ENCODE measurements at places on chromosomes 2 and 18.

- no peak for DNase-seq
Measured at GRCh38 chr18:79634186-79634585, 45.4 kb upstream of the CTDP1 start.

- no peak for DNase-seq
Measured at GRCh38 chr18:50312296-50313030, 25.0 kb upstream of the CXXC1 start.

DNA sequence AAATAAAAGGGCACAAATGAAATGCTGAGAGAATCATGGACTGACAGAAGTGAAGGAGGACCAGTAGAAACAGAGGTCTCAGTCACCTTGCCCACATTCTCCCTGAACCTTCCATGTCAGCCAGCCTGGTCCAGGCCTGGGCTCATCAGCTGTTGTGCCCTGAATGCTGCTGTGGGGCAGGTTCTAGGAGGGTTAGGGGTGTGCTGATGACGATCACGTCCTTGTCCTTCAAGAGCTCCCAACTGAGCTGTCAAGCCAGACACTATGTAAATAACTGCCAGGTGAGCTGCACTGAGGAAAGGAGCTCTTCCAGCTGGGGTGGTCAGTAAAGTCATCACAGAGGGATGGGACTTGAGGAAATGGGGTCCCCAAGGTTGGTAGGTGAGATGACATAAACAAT, 156.5 kb downstream of the SMAD2 start:
- DNase-seq: no peak

- no peak for DNase-seq
Measured at GRCh38 chr2:231810905-231811304, 24.7 kb downstream of the COPS7B start.

DNA sequence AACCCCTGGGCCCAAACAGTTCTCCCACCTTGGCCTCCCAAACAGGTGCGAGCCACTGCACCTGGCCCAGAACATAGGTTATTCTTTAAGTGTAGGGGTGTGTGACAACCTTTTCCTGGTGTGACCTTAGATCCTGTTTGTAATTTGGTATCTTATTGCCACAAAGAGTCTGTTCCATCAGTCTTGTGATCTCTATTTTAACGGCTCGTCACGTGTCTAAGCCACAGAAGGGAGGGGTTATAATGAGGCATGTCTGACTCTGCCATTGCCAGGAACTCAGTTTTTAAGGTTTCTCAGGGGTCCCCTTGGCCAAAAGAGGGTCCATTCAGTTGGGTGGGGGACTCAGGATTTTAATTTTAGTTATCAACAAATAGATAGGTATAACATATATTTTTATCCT, 4.4 kb upstream of the ALS2 start:
- no peak for DNase-seq

DNA sequence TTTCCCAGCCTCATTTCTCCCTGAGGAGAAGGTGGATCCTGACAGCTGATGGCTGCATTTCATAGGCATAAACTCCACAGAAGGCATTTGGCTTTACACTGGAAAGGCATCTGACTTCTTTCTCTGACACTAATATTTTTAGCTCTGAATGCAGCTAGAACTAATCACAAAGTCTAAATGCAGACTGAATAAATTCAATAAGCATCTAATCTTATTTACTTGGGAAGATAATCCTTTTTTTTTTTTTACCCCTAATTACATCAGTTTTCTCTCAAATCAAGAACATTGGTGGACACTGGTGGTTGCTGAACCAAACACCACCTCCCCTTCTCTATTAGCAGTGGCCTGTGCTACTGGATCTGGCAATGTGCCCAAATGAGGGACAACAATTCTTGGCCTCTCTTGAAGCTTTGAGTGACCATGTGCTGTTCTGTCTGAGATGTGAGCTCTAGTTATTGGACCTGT, 50.9 kb upstream of the CD226 start:
- no peak for DNase-seq

- no peak for DNase-seq
Measured at GRCh38 chr2:105725388-105725787, 19.3 kb upstream of the NCK2 start.

GRCh38 chr2:75053484-75054112, 95.2 kb downstream of the POLE4 start:
- DNase-seq: no peak

- no peak for DNase-seq
Measured at GRCh38 chr2:64765160-64765805, 111.6 kb upstream of the SERTAD2 start.

- peak; percentile 13 for DNase-seq
Measured at GRCh38 chr2:121080013-121080772, 204.8 kb downstream of the TFCP2L1 start.

GRCh38 chr2:100425573-100426383, 8.3 kb upstream of the CHST10 start:
- DNase-seq: no peak

GRCh38 chr2:129864719-129865118, 114.7 kb upstream of the RAB6C start:
- DNase-seq: no peak

GRCh38 chr2:235070063-235070706, 118.4 kb downstream of the SH3BP4 start:
- no peak for DNase-seq

DNA sequence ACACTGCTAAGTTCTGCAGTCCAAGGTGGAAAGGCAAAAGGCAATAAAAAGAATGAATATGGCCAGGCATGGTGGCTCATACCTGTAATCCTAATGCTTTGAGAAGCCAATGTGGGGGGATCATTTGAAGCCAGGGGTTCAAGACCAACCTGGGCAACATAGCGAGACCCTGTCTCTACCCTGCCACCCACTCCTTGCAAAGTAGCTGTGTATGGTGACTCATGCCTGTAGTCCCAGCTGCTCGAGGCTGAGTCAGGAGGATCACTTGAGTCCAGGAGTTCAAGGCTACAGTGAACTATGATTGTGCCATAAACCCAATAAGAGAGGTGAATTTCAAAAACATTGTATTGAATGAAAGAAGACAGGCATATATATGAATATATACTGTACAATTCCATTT, 2.4 kb downstream of the MYL12B start:
- no peak for DNase-seq

DNA sequence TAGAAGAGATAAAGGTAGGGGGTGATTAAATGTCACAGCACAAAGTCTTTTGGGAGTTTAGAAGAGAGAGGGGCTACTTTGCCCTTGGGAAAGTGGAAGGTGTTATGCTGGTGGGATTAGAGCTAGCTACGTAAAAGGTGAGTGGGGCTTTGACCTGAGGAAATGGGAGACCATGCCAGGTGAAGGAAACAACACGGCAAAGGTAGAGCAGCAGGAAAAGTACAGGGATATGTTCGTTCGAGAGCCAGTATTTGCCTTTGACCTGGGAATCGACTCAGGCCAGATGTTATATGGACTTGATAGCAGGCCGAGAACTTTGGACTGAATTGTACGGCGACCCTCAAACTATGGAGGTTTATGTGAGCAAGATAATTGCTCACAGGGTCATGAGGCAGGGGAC, 55.7 kb upstream of the ACKR3 start:
- DNase-seq: no peak

DNA sequence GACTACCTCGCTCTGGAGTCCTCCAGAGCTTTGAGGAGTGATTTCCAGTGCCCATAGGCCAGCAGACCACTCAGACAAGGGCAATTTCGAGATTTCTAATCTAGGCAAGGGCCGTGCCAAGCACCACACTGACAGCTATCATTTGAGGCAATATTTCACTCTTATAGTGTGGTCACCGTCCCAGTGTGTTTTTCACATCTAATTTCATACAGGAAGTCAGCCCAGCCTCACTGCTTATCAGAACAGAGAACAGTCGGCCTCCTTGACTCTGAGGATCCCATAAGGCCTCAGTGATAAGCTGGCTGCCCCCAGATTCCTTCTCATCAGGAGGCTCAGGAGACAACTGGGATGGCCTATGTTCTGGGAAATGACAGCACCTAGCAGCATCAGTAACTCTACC, 581 bp downstream of the CAPN14 start:
- no peak for DNase-seq

DNA sequence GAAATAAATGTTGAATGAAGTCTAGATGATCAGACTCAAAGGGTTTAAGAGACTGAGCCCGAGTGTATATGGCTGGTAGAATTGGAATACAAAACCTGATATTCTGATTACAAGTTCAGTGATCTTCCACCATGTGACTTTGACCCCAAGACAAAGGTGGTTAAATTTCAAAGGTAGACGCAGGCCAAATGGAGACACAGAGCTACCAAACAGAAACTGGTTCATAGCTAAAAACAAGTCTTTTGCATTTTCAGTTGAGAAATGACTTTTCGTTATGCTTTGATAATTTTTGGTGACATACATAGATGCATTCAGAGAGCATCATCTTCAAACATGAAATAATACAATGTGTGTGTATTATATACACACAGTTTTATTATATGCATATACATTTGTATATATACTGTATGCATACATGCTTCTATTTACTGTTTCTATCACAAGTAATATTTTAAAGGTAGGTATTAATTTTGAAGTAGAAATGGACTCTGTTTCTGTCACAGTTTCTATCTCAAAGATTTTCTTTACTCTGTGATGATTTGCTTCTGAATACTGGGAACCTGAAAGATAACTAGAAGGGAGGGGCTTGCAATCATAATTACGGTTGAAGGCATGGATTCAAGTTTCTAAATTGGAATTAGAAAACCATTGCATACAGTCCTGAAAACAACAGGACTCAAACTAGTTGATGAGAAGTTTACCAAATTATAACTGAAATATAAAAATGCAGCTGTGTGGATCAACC, 142.3 kb downstream of the ABCA12 start:
- DNase-seq: no peak

Data from stimulated activated CD8-positive, alpha-beta memory T cell treated with anti-CD3 and anti-CD28 coated beads, Interleukin-4, amount 100 ng/mL, for 4 hours (primary cell).